Stimulated activated CD8-positive, alpha-beta memory T cell treated with anti-CD3 and anti-CD28 coated beads, Interleukin-4, amount 100 ng/mL, for 1 hour (primary cell): ENCODE measurements at places on chromosomes 5 and 9.

DNA sequence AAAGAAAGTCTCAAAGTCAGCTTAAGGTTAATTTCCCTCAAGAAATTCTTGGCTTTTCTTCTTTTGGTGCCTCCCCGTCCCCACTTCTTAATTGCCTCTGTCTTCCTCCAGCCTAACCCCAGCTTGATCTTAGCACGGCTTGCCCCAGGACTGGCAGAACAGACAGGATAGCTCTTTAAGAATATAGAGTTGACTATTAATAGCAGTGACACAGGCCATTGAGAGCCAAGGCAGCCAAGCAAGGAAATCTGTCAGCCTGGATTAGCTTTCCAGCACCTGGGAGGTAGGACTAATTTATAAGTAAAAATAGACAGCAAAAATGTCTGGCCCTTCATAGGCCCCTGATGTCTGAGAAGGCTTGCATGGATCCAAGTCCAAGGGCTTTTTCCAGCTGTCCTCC lies 384.6 kb upstream of the SLC30A5 start:
- no peak for DNase-seq

- no peak for DNase-seq
These were observed 39.8 kb upstream of the ANGPTL2 start for GRCh38 chr9:127162046-127162863.

DNA sequence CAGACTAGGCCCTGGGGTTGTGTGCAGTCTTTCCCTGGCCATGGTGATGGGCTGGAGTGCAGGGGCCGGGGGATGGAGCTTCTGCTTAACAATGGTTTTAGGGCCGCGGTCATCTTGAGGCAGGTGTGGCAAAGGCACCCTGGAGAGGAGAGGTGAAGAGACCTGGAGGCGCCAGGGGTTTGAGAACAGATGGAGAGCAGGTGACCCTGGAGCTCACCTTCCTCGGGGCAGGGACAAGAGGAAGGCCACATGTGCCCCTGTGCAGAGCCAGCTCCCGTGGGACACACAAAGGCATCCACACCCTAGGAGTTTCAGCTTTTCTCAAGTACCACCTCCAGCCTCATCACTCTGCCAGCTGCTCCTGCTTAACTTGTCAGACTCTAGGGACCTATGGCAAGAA lies 46.4 kb upstream of the SH3GL2 start:
- no peak for DNase-seq

DNA sequence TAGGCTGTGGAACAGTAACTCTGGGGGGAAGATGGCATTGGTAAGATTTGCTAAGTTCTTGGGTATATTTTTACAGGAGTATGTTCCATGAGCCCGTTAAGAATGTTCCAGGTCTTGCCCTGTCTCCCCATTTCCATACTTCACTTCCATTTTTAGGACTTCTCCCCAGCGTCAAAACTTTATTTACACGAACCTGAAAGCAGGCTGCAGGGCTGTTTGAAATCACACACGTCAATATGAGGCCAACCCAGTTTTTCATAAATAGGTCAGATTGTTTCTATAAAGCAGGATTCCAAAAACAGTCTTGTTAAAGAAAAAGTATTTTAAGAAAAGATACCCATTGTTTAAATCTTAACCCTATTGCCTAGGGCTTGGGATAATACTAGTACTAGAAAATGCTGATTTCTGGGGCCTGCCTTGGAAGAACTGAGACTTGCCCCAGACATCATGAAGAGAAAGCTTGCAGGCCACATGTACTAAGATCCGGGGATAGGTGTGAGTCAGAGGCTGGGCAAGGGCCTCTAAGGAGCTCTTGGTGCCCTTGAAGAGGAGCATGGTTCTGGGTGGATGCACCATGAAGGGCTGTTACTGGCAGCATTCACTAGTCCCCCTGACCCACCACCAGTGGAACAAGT lies 24.2 kb downstream of the TRIO start:
- no peak for DNase-seq

GRCh38 chr5:127846884-127847283 lies 143.7 kb downstream of the CCDC192 start:
- no peak for DNase-seq
